ENCODE measurements at places on chromosomes 6 and 20. TPM values are rescaled to one million over a fixed set of nuclear protein-coding genes. Genes with fewer than 3 reads are reported as not detected.

LKAAEAR1 gene
- total RNA-seq, result 0.73 TPM

UNC93A gene
- total RNA-seq, result 0.70 TPM

NKAIN4 gene
- 9.6 TPM for total RNA-seq

SNAI1 gene
- 7.9 TPM for total RNA-seq

CCN6 gene
- not detected for total RNA-seq

FOXC1 gene
- 10.7 TPM for total RNA-seq

DNA sequence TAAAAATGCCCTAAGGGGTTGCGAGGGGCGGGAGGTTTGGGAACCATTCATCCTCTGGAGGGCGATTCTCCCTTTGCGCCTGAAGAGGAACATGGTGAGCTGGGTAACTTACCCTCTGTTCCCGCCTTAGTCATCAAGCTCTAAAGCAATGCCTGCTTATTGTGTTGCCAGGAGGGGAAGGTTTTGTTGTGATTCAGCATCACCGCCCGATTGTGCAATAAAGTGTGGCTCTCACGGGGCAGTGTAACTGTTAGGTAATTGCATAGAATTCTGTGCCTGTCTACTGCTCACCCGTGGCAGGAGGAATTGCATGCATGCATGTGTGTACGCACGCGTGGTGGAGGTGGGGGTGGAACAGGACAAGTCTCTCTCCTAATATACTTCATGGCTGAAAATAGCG lies 95.5 kb upstream of the AGPAT4 start:
- H3K27ac ChIP-seq, result no peak overlapping the region
- no peak for DNase-seq
- no peaks in the 10 kb centered on the region for H3K27me3 ChIP-seq
- H3K4me1 ChIP-seq, result no peaks in the 10 kb centered on the region
- H3K4me3 ChIP-seq, result no peak overlapping the region

DNA sequence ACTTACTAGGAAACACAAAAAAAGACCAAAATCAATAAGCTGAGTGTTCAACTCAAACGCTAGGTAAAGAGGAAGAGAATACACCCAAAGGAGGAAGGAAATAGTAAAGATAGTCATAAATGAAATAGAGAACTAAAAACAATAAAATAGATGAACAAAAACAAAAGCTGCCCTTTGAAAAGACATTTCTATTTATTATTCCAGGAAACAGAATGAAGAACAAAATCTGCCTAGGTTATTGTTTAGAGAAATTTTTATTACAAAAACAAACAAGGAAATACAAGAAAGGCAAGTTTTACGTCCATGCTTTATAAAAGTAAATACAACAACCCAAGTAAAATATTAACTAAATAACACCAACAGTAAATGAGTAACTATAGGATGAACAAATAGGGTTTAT lies 20.1 kb downstream of the HLA-DMB start:
- peaks cover 5% of the 10 kb centered on the region for H3K27me3 ChIP-seq
- no peaks in the 10 kb centered on the region for H3K4me1 ChIP-seq
- H3K4me3 ChIP-seq, result no peak overlapping the region

DNA sequence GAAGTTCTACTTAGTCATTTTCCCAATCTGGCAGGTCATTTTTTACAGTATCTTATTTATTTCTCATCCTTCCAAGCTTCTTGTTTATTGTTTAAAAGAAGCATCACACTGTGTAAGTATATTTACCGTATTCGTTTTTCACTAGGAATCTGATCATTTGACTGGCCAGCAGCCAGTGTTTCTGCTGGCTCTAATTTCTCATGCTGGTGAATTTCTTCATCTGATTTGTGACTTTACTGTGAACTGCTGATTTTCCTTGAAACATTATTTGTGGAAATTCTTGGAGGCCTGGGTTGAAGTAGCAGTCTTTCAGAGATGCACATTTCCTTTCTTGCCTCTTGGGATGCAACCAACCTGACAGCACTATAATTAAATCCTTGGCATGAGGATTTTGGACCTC lies 65.9 kb downstream of the PREP start:
- H3K4me3 ChIP-seq, result no peak overlapping the region
- no peak overlapping the region for H3K27ac ChIP-seq
- peaks cover 43% of the 10 kb centered on the region for H3K36me3 ChIP-seq

DNA sequence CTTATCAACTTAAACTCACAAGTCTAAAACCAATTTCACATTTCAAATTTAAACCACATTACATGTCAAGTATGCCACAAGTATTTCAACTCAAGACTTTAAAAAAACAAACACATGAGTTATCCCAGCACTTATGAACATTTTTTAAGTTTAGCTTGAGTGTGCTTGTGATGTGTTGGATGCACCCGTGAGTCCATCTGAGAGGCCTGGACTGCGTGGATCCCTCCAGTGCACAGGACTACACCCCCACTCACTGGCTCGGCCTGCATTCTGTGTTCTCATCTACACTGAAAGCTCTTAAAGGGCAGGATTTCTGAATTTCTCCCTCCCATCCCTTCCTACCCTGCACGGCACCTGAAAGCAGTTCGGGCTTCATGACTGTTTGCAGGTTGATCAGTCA lies 128.8 kb upstream of the CD93 start:
- peaks cover 15% of the 10 kb centered on the region for H3K27me3 ChIP-seq
- no peaks in the 10 kb centered on the region for H3K4me1 ChIP-seq
- H3K27ac ChIP-seq, result no peak overlapping the region
- no peak overlapping the region for H3K4me3 ChIP-seq

DNA sequence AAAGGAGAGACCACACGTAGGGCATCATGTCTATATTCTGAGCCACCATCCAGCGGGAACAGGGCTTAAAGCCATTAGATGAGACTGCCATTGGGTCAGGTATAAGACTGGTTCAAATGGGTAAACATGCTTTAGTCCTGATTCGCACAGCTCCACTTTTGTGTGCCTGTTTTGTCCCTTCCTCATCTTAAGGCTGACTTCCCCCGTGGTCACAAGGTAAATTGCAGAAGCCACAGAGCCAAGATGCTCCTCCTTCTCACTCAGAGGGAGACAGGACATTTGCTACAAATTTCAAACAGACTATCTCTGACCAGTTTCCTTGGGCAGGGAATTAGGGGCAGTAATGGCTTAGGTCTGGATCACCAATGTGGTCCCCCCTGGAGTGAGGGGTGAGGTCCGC lies 11.4 kb upstream of the IFNGR1 start:
- H3K27me3 ChIP-seq, result no peaks in the 10 kb centered on the region
- H3K4me1 ChIP-seq, result peaks cover 8% of the 10 kb centered on the region
- H3K4me3 ChIP-seq, result no peak overlapping the region
- DNase-seq, result no peak
